ENCODE measurements at places on chromosomes 13 and 19.

DNA sequence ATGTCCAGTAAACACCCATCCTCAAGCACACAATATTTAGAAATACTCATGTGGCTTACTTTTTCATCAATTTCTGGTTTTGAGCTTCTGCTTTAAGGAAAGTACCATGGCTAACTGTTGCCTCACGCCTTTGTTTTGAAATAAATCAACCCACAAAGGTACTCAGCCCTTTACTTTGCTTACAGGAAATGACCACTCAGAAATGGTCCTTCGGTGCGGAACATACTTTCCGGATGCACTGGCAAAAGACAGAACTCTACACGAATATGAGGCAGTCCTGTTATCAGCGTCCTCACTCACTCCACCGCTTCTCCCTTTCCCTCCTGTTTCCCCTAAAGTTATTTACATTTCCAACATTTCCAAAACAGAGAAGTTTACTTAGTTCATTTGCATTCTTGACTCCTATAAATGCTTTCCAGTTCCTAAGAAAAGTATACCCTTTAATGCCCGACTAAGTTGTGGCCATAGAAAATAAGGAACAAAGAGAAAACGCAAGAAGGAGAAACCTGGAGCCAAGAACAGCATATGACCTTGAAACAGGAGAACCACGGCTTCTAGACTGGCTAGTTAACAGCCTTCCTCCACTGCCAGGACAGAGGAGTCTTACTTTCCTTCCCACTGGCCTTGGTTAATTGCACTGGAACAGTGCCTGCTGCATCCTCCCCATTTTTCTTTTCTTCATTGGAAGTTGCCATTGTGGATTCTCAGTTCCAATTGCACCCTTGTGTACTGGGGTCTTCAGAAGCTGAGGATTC, 10.6 kb downstream of the FPR2 start:
- no peak for DNase-seq

DNA sequence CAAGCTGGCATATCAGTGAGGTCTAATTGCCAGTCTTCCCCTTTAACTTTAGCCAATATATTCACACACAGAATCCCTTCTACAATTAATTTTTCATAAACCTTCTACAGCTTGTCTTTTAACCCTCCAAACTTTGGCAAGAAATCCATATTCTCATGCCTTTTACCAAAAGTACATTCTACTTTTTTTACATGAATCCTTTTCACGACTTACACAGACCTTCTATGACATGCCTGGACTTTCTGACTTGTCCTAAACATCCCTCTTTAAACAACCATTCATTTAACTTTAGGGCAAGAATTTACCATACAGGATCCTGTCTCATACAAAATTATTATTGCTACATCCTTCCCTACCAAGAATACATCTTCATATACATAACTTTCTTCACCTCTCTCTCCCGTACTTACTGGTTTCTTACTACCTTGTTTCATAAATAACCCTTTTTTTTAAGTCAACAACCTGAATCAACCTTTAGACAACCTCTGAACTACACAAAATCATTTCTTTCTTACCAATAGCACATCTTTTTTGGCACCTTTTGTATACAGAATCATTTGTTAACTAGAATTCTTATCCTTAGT, 23.5 kb downstream of the ZNF544 start:
- DNase-seq = no peak

DNA sequence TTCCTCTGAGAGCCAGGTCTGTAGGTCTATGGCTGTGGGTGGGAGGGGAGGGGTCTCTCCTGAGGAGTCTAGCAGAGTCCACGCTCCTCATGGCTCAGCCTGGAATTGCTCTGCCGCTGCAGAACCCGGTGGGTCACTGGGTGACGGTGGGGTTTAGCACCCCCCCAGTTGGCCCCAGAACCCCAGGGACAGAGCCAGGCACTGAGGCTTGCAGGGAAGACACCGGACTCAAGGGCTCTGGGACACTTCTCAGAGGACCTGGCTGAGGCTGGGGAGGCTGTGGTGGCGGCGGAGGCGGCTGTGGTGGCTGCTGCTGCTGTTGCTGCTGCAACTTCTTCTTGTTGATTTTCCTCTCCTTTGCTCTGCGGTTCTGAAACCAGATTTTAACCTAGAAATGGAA, 6.1 kb downstream of the CDX2 start:
- DNase-seq = no peak

DNA sequence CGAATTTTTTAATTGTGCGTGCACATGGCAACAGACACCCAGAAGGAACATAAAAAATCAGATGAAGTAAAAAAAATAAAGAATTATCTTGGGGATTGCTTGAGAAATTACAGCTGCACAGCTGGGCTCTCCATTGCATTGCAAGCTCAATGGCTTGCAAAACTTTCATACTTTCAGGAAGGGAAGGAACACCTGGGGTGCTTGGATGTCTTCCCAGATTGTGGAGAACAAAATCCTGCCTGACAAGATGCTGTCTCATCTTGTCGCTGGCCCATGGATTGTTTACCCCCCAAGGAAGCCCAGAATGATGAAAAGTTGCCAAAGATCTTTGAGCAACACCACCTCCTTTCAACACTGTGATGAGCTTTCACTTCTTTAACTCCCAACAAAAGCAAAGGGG, 11.0 kb upstream of the CASP14 start:
- DNase-seq = no peak

DNA sequence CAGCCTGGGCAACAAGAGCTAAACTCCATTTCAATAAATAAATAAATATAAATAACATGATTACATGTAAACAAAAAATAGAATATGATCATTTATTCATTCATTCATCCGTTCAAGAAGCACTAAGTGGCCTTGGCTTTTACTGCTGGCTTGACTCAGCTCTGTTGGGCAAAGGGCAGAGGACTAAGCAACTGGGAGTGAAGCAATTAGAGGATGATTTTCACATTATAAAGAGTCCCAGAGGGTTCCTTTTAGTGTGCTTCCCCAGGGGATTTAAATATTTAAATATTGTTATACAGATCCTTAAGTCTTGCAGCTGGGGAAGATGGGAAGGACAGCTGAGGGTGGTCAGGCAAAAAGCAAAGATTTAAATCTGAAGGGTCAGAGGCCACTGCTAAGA, 34.9 kb upstream of the FLT1 start:
- no peak for DNase-seq

DNA sequence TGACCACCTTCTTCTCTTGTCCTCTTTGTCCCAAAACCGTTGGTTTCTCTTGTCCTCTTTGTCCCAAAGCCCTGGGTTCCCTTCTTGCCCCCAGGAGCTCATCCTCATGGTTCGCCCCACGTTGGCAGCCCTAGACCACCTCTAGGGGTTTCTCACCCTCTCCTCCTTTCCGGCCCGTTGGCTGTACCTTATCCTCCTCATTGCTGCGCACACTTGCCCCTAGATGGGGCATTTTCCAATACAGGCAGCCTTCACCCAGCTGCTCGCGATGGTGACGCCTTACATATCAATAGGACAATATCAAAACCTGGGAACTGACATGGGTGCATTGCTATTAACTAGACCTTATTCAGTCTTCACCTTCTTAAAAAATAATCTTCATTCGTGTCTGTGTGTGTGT, 86.5 kb downstream of the IPO5 start:
- DNase-seq = no peak

- no peak for DNase-seq
These were observed 13.6 kb downstream of the ACP4 start for GRCh38 chr19:50803633-50804419.

DNA sequence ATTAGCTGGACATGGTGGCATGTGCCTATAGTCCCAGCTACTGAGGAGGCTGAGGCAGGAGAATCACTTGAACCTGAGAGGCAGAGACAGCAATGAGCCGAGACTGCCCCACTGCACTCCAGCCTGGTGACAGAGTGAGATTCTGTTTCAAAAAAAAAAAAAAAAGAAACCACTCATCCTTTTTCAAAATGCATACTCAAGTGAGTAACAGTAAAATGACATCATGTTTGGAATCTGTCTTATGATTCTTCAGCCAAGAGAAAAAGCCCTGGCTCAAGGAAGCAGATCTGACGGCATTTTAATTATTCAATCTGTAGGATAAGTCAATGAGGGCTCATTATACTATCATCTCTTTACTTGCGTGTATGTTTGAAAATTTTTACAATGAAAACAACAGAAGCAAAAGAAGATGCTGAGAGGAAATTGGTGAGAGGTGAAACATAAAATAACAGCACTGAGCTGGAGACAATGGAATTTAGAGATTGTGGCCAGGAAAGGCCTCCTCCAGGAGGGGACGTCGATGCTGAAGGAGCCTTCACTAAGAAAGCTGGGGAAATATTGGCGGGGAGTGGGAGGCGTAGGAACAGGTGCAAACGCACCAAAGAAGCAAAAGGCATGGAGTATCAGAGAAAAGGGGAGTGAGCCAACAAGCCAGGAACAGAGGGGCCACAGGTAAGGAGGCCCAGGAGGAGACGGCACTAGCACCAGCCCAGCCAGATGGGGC, 12.9 kb upstream of the CCNE1 start:
- DNase-seq = no peak
